ENCODE measurements at places on chromosomes 6 and 20. TPM values are rescaled to one million over a fixed set of nuclear protein-coding genes. Genes with fewer than 3 reads are reported as not detected.

GRCh38 chr6:10722570-10722819, 375 bp upstream of the TMEM14C start:
- DNase-seq, result no peak

DNA sequence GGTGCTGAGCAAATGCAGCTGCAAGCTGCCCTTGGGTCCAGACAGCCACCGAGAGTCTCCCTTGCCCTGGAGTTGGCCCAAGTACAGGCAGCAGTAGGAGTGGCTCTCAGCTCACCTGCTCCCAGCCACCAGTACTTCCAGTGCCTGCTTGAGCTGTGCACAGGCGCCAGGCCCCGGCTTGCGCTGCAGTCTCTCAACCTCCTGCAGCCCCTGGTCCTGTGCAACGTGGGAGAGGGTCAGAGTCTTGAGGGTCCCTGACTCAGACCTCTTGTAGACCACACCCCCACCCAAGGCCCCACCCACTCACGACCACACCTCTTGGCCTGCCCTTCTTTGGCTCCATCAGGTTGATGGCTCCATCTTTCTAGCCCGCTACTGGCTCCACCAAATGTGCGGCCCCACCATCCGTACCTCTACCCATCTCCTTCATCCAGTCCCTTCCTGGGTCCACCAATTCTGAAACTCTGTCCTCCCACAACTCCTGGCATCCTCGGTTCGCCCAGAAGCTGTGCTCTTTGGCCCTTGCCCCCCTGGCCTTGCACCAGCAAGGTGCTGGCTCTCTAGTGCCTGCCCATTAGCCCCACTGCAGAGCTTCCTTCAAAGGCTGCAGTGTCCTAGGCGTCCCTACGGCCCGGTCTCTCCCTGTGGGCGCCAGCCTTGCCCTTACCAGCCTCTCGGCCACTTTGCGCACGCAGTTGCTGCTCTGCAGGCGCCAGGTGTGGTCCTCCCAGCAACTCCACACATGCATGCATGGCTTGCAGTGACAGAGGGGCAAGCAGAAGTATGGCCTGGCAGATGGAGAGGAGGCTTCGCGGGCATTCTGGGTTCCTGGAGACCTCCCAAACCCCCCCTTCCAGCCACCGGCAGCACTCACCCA, 16.5 kb upstream of the SPAG4 start:
- DNase-seq, result no peak

The DLL1 gene
- 5.6 TPM for total RNA-seq

DNA sequence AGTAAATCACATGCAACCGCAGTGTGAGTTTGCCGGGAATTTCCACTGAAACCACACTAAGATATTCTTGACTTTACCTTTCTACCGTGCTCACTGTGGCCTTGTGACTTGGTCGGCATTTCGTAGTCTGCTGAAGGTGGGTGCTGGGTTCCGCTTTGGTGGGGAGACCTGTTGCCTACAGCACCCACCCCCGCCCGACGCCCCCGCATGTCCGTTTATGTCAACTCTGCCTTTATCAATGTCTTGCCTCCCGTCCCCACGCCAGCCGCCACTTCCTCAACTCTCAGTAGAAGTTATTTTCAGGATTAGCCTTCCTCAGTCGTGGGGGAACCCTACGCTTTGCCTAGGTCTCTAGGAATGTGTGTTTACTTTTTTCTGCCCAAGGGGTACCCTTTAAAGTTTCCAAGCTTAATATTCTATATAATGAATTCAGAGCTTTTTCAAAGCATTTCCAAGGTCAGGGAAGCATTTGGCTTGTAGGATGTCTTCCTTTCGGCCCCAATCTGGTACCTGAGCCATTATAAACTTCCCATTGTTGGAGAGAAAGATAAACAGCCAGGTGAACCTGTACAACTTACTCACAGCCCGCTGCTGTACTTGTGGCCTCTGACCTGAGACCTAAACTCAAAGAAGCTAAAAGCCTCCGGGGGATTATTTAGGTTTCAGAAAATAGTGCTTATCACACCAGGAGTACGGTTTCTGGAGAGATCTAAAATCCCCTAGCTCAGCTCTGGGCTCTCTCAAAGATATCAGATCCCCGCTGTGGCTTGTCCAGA, 54.2 kb downstream of the TBC1D7 start:
- DNase-seq, result no peak

GRCh38 chr20:37999526-38000263, 33.6 kb downstream of the TTI1 start:
- DNase-seq, result no peak

DNA sequence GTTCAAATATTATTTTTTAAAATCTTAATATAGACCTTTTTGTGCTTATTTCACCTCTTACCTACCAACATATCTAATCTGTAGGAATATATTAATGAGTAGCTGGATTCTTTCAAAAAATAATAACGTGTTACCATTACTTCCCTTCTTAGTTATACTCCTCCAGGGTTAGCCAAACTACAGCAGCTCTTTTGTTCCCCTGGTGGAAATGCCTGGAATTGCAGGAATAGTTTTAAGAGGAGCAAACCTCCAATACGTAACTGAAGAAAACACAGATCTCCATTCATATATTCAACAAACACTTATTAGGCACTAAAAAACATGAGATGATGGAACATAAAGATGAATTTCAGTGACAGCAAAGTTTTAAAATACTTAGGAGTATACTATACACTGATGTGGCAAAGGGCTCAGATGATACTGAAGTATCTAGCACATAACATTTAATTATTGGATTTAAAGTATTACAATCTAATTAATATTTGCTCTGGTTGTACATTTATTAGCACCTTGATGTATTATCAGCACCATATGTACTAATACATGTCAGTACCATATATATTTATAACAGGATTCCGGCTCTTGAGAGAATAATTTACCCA, 78.3 kb downstream of the TBX18 start:
- no peak for DNase-seq

- DNase-seq, result no peak
These were observed 79.8 kb upstream of the KIF25 start for GRCh38 chr6:167917551-167918154.

The TEAD3 gene
- 9.6 TPM for total RNA-seq

DNA sequence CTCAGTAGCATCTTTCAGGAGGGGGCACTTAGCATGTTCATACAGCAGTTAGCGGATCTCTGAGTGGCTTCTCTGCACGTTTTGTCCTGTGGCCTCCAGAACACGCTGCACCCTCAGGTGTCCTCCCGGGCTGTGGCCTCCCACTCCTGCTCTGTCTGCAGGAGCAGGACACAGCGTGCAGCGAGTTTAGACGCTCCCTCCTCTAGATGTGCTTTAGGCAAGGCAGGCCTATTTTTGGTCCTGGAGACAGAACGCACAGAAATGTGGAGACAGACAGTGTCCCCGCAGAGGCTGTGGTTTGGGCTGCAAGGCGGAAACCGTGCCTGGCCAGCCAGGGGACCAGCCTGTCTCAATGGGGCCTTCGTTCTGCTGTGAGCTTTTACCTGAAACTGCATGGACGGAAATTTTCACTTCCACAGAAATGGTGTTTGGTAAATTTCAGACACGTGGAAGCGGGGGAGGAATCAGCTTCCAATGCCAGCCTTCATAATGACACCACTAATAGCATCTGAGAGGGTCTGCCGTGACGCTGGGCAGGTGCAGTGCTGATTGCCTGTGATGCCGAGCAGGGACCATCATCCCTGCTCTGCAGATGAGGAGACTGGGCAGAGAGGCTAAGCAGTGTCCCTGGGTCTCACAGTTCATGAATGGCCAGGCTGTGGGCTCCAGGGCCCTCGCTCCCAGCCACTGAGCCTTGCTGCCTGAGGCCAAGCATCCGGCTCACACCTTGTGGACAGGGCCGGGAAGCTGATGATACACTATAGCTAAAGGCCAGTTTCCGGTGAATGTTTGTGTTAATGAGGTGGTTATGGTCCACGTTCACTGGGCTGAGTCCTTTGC, 120.9 kb downstream of the SYCP2 start:
- DNase-seq, result no peak

The ARFGEF3 gene
- under 0.01 TPM for total RNA-seq

GRCh38 chr20:1383623-1384404, 9.0 kb downstream of the FKBP1A start:
- no peak for DNase-seq

The HCRTR2 gene
- not detected for total RNA-seq

GRCh38 chr6:112109262-112109661, 21.9 kb downstream of the FAM229B start:
- DNase-seq, result no peak

DNA sequence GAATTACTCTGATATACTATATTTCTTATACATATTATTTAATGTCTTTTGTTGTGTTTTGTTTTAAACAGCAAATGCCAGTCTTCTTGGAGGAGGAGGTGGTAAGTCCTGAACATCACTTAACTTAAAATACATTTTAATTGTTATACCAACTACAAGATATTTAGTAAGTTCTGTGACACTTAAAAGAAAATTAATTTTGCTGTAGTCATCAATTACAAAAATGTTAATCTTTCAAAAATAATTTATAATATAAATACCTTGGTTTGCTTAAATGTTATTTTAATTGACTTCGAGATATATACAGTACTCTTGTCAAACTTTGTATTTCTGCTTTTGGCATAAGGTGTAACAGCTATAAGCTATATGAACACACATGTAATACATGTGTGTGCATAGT, 156.0 kb upstream of the FLRT3 start:
- no peak for DNase-seq

The TMEM14C gene
- total RNA-seq, result 123 TPM

The BNIP5 gene
- total RNA-seq, result not detected

DNA sequence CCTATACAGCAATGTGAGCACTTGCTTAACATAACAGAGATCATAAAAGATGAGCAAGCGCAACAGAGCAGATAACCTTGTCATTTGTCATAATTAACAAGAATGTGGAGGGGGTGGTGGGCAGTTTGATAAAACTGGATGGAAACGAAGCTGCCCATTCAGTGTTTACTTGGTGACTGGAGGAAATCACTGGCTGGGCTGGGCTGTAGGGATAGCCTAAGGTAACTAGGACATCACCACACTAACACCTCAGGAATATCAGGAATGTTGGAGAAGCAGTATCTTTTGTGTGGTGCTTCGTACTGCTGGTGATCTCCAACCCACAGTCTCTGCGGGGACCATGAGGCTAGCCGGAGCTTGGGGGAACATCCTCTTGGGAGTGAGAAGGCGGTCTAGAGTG, 218.4 kb downstream of the HIVEP2 start:
- DNase-seq, result no peak

DNA sequence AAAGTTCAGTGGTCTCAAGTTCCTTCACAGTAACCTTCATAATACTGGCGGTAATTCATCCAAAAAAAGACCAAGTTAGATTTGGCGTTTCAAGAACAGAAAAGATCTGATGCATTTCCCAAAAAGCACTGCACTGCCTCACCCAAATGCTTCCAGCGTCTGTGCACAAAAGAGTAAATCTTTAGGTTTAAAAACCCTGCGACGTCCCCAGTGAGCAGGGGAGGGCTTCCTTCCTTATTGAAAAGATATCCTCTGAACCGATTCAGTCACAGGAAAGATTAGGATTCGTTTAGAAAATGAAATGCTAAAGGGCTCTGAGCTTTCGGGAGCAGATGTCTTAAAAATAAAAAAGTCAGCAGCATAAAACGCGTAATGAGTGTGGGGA, 654 bp downstream of the TBC1D7 start:
- no peak for DNase-seq

- DNase-seq, result peak; percentile 48
These were observed 597.9 kb downstream of the COL12A1 start for GRCh38 chr6:74607934-74608333.

GRCh38 chr6:89199579-89199978, 17.6 kb downstream of the GABRR1 start:
- DNase-seq, result no peak

The PTCHD4 gene
- total RNA-seq, result 5.8 TPM

DNA sequence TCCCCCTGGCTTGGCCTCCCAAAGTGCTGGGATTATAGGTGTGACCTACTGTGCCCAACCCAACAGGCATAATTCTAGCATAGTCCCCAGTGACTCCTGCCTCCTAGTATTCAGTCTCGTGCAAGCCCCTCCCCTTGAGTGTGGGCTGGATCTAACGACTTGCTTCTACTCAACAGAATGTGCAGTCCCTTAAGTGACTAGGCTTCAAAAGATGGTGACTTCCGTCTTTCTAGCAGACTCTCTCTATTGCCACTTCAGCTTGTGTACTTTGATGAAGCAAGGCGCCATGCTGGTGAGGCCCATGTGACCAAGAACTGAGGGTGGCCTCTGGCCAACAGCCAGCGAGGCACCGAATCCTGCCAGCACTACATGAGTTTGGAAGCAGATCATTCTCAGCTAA, 109.6 kb upstream of the TRAF3IP2 start:
- DNase-seq, result no peak

DNA sequence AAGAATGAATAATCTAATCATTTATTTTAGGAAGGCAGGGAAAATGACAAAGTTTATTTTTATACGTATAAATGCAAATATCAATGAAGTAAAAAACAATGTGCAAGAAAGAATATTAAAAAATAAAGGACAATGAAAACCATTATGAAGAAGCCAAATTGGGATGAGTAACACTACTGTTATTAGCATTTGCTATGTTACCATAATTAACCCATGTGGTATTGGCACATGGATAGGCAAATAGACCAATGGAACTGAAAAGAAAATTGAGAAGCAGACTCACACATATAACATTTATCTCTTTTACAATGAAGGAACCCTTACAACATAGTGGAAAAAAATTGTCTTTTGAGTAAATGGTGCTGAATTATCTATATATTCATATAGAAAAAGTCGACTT, 214.6 kb downstream of the CLVS2 start:
- no peak for DNase-seq

Data from fibroblast of lung (primary cell).